Activated naive CD4-positive, alpha-beta T cell treated with anti-CD3 and anti-CD28 coated beads for 36 hours (primary cell): ENCODE measurements at places on chromosomes 3 and 15. TPM values are rescaled to one million over a fixed set of nuclear protein-coding genes. Genes with fewer than 3 reads are reported as not detected.

The USP50 gene
- total RNA-seq: not detected

The SYNPR gene
- not detected for total RNA-seq

The FSIP1 gene
- total RNA-seq: 0.27 TPM

The CCDC33 gene
- not detected for total RNA-seq

The KCNH8 gene
- not detected for total RNA-seq
